Stimulated activated CD4-positive, alpha-beta T cell treated with anti-CD3 and anti-CD28 coated beads, Interleukin-12 subunit alpha, Interleukin-12 subunit beta, amount 100 ng/mL, for 24 hours (primary cell): ENCODE measurements at places on chromosomes 6 and 20.

DNA sequence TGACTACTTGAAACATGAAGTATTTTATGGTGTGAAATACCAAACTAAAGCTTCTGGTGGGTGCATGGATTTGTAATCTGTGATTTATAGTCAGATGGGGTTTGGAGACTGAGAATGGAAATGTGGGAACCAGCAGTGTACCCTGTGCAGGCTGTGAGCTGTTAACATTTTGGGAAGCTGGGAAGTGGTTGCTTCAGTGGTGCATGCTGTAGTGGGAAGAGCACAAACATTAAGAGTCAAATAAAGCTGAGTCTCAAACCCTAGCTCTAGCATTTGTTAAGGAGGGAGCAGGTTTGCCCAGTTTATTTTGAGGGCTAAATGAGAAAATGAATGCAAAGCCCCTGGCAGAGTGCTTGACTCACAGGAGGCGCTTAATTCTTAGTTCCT, 235.7 kb downstream of the ZFAND3 start:
- no peak for DNase-seq

GRCh38 chr6:85892346-85892745, 249.7 kb upstream of the SYNCRIP start:
- DNase-seq: no peak

DNA sequence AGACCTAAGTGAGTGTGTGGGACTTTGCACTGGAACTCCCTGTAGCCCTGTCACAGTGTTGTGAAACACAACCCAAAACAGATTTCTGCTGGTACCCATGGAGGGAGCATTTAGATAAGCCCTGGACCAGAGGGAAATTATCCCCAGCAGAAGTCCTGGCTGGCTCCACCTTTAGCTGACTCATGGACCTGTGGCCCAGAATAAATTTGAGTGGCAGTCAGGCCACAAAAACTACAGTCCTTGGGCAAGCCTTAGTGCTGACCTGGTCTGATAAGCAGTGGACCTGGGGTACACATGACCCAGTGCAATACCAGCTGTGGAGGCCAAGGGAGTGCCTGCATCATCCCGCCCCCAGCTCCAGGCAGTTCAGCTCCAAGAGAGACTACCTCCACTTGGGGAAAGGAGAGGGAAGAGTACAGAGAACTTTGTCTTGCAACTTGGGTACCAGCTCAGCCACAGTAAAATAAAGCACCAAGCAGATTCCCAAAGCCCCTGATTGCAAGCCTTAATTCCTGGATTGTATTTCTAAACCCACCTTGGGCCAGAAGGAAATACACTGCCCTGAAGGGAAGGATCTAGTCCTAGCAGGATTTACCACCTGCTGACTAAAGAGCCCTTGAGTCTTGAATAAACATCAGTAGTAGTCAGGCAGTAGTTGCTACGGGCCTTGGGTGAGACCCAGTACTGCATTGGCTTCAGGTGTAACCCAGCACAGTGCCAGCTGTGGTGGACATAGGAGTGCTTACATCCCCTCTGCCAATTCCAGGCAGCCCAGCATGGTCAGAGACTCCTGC, 140.4 kb upstream of the COL21A1 start:
- DNase-seq: no peak

DNA sequence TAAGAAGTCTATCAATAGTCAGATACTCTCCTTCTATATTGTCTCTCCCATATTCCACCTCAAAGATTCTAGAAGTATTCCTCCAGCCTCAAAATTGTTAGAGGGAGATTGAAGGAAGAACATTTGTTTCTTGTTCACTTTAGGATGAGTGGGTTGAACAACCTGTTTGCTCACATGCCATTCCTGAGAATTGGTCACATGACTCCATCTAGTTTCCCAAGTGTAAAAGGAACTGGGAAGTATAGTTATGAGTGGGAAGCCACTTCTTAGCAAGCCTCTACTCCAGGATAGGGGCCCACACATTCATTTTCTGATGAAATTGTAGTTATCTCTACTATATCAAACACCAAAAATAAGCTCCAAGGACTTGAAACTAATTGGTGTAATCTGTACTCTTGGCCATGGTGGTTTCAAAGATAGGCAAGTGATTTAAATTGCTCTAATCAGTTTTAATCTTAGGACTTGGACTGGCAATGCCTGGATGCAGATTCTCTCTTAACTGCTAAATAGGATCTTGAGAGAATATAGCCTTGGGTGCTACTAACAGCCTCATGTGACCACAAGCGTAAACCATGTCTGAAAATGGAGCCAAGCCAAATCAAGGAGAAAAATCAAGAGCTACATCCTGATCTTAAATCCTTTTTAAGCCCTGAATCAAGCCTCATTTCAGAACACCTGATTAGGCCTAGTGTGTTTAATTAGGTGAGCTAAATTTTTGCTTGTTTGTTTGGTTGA, 758.7 kb upstream of the MAN1A1 start:
- no peak for DNase-seq
